ENCODE measurements at places on chromosomes 7 and 10. TPM values are rescaled to one million over a fixed set of nuclear protein-coding genes. Genes with fewer than 3 reads are reported as not detected.

TUBAL3 gene
- total RNA-seq, result not detected

CRHR2 gene
- not detected for total RNA-seq

UPK3BL2 gene
- 0.56 TPM for total RNA-seq

CFTR gene
- total RNA-seq, result under 0.01 TPM

CYP26C1 gene
- under 0.01 TPM for total RNA-seq

INSYN2A gene
- total RNA-seq, result 0.18 TPM

VOPP1 gene
- total RNA-seq, result 94.5 TPM

GIMAP6 gene
- total RNA-seq, result not detected

CELF2 gene
- total RNA-seq, result 5.6 TPM

TLX1 gene
- not detected for total RNA-seq

DNAJB9 gene
- total RNA-seq, result 31.7 TPM

OR6V1 gene
- total RNA-seq, result not detected

GNGT1 gene
- not detected for total RNA-seq

UBE2H gene
- total RNA-seq, result 34.6 TPM

IFIT1B gene
- total RNA-seq, result not detected

FRAT1 gene
- total RNA-seq, result 0.83 TPM

CYP3A4 gene
- total RNA-seq, result not detected

PNLIPRP1 gene
- not detected for total RNA-seq

CLDN4 gene
- total RNA-seq, result 2.9 TPM

FANK1 gene
- total RNA-seq, result 1.9 TPM

TCF7L2 gene
- 1.3 TPM for total RNA-seq

MAT1A gene
- total RNA-seq, result not detected

DAGLB gene
- 35.3 TPM for total RNA-seq
